ENCODE measurements at places on chromosomes 7 and 10.

DNA sequence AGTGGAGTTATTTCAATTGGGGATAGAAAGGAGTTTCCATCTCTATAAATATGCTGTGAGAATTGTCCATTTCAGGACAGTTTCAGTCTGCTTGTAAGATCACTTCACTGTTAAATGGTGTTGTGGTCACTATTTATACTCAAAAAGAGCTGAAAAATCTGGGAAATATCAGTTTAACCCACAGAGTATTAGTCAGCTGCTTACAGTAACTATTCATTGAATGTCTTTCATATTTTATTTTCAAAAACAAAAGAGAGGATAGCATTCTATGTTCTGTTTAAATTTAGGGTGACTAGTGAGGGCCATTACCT is 85.4 kb upstream of the PLXDC2 start:
- no peak for DNase-seq

DNA sequence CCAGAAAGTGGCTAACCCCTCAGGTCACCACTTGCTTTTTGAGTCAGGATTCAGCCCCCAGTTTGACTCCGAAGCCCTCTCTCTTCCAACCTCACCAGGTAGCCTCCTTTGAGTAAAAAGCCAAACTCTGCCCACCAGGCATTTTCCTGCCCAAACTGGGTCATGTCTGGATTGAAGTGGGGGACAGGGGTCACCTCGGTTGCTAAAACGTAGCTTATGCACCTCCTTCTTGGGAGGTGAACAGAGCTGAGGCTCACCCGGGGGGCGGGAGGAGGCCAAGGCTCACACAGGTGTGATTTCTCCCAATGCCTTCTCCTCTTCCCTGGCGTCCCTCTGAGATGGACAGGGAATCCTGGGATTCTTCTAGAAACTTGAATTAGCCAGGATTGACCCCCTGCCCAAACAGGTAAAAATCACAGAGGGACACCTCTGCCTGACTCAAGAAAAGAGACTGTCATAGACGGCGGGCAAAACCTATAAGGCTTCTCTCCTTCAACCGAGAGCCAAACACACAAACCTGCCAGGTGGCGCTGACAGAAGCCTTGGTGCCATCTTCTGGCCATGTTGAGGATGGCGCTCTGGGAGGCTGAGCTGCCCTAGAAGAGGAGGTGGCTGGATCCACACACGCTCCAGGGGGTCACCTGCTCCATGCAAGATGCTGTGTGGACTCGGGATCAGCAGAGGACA is 51.6 kb downstream of the PRLHR start:
- DNase-seq: no peak

GRCh38 chr7:73896454-73896853 is 35.5 kb downstream of the TMEM270 start:
- DNase-seq: no peak

DNA sequence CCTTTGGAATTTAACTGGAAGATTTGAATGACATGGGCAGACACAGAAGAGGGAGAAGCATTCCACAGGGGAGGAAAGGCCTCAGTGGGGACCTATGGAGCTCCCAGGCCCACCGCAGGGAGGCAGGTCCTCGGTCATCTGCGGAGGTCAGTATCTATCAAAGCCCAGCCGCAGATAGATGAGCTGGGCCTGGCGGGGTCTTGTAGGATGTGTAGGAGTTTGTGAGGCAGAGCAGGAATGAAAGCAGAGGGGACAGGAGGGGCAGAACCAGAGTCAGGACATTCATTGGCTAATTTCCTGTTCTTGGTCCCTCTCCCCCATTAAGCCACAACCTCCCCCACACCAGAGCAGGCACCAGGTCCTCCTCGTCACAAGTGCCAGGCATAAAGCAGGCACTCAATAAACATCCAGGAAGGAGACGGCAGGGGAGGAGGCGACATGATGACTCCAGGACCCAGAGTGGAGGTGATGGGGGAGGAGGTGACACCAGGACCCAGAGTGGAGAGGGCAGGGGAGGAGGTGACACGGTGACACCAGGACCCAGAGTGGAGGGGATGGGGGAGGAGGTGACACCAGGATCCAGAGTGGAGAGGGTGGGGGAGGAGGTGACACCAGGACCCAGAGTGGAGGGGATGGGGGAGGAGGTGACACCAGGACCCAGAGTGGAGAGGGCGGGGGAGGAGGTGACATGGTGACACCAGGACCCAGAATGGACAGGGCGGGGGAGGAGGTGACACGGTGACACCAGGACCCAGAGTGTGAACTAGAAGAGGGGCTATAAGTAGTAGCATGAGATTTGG is 83.7 kb upstream of the PDGFA start:
- DNase-seq: no peak

GRCh38 chr10:9851808-9852207 is 1165.9 kb upstream of the CELF2 start:
- DNase-seq: no peak

DNA sequence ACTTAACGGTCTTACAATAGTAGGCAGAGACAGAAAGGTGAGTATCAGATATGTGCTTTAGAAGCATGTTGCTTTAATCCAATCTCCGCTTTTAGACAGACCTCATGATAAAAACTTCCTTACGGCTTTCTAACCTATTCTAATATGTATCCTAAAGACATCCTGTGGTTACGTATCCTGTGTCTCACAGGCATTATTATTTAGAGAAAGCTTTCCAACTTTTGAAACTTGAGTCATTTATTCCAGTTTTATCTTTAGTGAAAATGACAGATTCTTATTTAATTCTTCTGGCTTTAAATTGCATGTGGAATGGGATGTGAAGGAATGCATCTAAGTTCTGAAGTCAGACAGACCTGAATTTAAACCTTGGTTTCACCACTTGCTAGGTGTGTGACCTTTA is 118.9 kb downstream of the OTUD1 start:
- DNase-seq: no peak
